ENCODE measurements at places on chromosomes 2 and 18. TPM values are rescaled to one million over a fixed set of nuclear protein-coding genes. Genes with fewer than 3 reads are reported as not detected.

The IL36A gene
- total RNA-seq = 6.3 TPM

The MC2R gene
- not detected for total RNA-seq

The TFCP2L1 gene
- total RNA-seq = 5.5 TPM

DNA sequence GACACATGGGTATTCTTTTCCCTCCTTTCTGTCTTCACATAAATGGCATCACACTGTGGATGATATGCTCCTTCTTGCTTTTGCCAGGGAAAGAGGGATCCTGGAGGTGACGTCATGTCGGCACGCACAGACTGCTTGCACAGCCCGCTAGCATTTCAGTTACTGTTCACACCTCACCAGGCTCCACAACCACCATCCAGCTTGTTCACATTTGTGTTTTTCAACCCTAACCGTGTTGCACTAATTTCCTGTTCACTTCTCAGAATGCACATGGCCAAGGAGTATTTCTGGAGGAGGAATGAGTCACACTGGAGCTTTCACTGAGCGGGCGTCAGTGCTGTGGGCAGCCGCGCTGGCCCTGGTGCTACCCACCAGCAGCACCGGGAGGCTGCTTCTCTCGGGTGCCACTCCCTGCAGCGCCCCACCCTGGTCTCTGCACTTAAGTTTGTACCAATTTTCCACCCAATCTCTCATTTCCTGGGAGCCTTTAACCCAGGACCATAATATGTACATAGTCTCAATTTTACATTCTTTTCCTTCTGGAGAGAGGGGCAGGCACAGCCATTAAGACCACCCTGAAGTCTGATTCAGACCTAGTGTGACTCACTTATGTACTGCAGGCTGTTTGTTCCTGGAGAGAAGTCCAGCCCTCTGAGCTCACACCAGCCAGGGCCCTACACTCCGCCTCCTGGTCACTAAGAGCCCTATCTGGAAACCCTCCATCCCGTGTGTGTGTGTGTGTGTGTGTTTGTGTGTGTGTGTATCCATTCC is 65.1 kb downstream of the MBP start:
- peak; percentile 86 for DNase-seq

- DNase-seq = no peak
Observed at GRCh38 chr2:29006092-29006979, 25.2 kb downstream of the TOGARAM2 start.

GRCh38 chr2:208255557-208256106 is 761 bp upstream of the IDH1 start:
- DNase-seq = no peak

GRCh38 chr2:27640722-27641245 is 11.9 kb downstream of the GPN1 start:
- no peak for DNase-seq

- DNase-seq = no peak
Observed at GRCh38 chr18:79629249-79629558, 50.4 kb upstream of the CTDP1 start.

DNA sequence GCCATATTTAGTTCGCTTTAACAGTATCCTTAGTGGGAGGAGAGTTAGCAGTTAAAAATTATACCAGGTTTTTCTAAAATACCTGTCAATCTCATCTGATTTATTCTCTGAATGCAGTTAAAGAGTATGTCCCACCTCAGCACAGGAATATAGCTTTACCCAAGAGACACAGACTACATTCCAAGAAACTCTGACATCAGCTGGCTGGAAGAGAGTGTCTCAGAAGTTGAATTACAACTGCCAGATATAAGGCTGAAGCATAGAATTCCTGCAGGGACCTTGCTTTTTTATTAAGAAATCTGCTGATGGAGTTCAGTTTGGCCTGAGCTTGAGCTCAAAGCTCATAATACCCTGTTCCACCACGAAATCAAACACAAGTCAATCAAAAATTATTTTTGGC is 25.4 kb upstream of the CNTNAP5 start:
- DNase-seq = no peak

DNA sequence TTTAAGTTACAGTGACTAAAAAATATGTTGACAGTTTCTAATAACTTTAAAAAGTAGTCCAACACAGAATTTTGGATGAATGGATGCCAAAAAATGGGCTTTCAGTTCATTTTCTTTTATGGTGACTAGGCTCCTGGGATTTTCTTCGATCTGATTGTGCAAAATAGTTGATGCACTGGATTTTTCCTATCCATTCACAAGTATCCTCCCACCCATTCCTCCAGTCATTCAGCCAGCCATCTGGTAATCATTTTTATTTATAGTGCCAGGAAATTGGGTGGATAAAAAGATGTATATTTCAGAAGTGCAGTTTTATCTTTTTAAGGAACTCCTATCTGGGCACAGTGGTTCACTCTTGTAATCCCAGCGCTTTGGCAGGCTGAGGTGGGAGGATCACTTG is 175.1 kb downstream of the PTPRM start:
- DNase-seq = no peak

Measured in bronchial epithelial cell (primary cell).